HTR-8/SVneo (cell line): ENCODE measurements at places on chromosomes 1 and 21.
A peak's percentile ranks its signal among the peaks of the same experiment; 100 is the strongest.

- no peak for DNase-seq
Measured at GRCh38 chr1:39490596-39491145, 765 bp upstream of the BMP8A start.

DNA sequence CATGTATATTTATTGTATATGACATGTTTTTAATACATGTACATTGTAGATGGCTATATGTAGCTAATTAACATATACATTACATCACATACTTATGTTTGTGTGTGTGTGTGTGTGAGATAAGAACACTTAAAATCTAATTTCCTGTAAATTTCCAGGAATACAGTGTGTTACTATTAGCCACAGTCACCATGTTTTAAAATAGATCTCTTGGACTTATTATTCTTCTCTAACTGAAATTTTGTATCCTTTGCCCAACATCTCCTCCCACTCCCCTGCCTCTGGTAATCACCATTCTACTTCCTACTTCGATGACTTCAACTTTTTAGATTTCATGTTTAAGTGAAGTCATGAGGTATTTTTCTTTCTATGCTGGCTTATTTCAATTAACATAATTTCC is 64.8 kb downstream of the FCRL5 start:
- DNase-seq = no peak

- no peak for DNase-seq
Measured at GRCh38 chr1:116207126-116207735, 96.0 kb downstream of the MAB21L3 start.

DNA sequence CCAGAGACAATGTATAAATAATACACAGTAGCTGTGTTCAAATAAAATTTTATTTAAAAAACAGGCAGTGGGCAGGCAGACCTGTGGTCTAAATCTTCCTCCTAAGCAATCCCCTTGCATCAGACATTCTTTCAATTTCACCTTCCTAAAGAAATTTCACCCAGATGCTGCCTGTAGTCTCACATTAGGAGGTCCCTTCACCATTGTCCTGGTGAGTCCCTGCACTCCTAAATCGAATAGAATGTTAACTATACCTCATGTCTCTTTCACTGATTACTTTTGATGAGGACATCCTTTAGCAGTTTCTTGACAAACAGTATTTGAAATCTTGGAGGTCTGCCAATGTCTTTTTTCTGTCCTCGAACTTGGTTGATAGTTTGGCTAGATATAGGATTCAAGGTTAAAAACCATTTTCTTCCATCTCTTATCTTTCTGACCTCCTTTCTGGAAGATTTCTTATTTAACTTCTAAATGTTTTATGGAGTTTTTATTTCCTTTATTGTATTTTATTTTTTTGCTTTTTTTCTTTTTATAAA is 77.5 kb downstream of the LPGAT1 start:
- DNase-seq = no peak

GRCh38 chr1:11518791-11519628 is 40.1 kb downstream of the DISP3 start:
- no peak for DNase-seq

- no peak for DNase-seq
Measured at GRCh38 chr21:23093259-23093658, 2095.1 kb downstream of the NCAM2 start.

DNA sequence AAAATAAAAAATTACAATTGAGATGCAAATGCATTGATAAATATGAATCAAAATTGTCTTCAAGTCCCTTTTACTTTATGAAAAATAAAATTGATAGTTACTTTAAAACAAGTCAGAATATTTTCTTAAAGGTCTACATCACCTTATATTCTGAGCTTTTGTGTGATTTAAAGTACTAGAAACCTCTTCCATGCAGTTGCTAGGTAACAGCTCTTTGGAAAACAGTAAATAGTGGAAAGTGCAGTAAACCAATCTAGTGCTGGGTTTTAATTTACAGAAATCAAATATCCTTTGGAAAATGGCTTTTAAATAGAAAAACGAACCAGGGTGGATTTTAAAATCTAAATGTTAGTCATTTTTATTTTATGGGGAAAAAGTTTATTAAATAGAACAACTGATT is 227.9 kb downstream of the KCNT2 start:
- no peak for DNase-seq

GRCh38 chr1:150905301-150905700 is 18.4 kb downstream of the CTXND2 start:
- no peak for DNase-seq

GRCh38 chr21:37909936-37910335 is 6.3 kb downstream of the KCNJ6 start:
- DNase-seq = no peak

- no peak for DNase-seq
Measured at GRCh38 chr1:191498318-191498717, 659.9 kb upstream of the RGS18 start.

- DNase-seq = no peak
Measured at GRCh38 chr1:58836408-58836807, 52.6 kb upstream of the JUN start.

GRCh38 chr1:205335692-205336091 is 14.1 kb upstream of the NUAK2 start:
- DNase-seq = peak; percentile 87

DNA sequence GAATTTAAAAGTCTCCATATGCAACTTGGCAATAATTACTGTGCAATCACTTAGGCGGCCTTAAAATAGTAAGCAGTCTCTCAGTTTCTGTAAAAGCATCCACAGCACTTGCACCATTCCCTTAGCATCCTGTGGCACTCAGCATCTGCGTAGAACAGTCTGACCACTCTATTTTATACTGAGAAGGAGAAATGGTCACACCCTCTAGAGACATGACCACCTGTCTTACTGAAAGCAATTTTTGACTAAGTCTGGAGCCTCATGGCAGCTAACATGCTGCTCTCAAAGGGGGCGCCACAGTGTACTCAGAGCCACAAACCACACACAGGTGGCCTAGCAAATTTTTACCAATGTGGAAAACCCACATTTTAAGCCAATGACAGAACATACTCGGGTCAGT is 62.0 kb downstream of the KCNK1 start:
- no peak for DNase-seq

GRCh38 chr1:201408176-201408833 is 9.2 kb upstream of the LAD1 start:
- DNase-seq = peak; percentile 92

DNA sequence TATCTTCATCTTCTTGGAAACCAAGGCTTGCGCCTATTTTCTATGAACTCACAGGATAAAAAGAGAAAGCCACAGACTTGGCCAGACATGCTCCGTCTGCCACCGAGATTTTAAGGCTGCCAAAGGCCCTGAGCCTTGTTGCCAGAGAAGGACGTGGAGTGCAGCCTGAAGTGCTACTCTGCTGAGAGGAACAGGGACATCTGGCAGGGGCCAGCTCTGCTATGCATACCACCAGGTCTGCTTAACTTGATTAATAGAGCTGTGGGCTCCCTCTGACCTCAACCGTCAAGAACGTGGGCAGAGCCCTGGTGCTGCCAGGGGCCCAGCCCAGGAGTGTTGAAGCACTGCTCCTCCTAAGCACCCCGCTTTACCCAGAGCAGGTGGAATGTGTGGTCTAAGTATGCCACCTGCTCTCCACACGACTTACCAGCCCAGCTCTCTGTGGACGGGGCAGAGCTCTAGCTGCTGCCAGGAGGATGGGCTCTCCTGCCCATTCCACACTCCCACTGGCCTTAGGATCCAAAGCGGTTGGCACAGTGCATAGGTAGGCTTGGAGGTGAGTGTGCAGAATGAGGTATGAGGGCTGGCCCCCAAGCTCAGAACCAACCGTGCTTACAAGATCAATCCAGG is 10.6 kb downstream of the HCRTR1 start:
- no peak for DNase-seq

DNA sequence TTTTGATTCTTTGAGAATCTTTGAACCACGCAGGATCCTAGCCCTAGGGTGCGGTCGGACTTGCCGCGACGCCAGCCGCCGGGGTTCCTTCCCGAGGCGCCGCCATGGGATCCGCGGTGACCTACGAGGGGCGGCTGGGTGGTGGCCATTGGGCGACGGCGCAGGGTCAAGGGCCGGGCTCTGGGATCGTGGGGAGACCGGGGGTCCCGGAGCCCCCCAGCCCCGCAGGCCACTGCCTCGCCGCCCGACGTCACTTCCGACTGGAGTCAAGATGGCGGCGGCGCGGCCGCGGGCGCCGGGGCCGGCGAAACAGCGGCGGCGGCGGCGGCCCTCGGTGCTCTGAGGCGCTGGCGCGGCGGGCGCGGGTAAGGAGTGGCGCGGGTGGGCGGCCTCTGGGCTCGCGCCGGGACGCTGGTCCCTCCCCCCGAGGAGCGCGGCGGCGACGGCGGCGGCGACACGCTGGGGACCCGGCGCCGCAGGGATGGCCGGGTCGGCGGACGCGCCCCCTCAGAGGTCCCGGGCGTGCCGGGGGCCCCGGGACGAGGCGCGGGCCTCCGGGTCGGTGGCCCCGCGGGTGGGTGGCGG is at the start of gene PRDM2:
Gene PRDM2 (plus strand): TSS at position 253 of the 585 bp plus-strand sequence. CDS start 15,418 bp downstream, outside the sequence.
- DNase-seq = peak; percentile 32

GRCh38 chr1:89487972-89488371 is 36.7 kb upstream of the LRRC8B start:
- no peak for DNase-seq

DNA sequence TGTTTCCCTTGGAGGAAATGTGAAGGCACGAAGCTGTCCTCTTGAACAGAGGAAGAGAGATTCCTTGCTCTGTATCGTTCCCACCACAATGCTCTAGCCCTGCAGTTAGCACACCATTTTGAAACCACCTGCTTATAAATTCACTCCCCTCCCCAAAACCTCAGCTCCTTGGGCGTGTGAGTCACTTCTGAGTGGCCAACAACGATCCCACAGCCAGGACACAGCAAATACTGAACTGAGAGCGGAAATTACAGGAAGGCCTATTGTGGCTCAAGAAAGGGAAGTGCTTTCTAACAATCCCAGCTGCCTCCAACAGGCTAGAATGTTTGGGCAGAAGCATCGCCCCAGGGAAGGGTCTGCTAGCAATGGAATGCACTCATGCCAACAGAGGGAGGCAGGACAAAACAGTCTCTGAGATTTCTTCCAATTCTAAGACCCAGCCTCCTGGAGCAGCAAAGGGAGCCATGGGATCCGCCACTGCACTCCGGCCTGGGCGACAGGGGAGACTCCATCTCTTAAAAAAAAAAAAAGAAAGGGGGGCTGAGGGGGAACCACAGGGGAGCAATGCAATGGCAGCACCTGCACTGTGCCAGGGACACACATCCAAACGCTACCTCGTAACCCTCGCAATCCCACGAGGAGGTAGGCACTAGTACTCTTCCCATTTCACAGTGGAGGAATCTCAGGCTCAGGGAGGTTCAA is 1.9 kb downstream of the TMEM53 start:
- DNase-seq = peak; percentile 39

GRCh38 chr1:219773775-219774174 is 154.6 kb downstream of the SLC30A10 start:
- DNase-seq = no peak

DNA sequence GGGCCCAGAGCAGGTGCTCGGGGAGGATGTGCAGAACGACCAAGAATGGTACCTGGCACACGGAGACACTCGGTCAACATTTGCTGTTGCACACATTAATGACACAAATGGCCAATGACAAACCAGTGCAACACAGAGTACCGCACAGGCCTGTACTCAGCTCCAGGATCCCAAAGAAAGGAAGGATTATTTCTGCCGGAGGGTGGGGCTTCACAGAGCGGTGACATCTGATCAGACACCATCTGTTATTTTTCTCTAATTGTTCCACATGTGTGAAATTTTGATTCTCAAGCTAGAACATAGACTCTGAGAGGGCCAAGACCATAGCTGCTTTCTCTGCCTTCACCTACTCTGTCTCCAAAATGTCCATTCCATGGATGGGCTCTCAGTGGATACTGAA is 100.4 kb downstream of the MRPL37 start:
- no peak for DNase-seq

GRCh38 chr1:198106011-198106410 is 50.8 kb upstream of the NEK7 start:
- DNase-seq = no peak

- no peak for DNase-seq
Measured at GRCh38 chr1:169630006-169630405, at the start of gene SELP. Gene SELP, minus strand, starts transcription at chr1:169630124. Its CDS starts 50 bp downstream, at chr1:169630074.

- DNase-seq = no peak
Measured at GRCh38 chr1:235078480-235079381, 49.9 kb downstream of the TOMM20 start.

DNA sequence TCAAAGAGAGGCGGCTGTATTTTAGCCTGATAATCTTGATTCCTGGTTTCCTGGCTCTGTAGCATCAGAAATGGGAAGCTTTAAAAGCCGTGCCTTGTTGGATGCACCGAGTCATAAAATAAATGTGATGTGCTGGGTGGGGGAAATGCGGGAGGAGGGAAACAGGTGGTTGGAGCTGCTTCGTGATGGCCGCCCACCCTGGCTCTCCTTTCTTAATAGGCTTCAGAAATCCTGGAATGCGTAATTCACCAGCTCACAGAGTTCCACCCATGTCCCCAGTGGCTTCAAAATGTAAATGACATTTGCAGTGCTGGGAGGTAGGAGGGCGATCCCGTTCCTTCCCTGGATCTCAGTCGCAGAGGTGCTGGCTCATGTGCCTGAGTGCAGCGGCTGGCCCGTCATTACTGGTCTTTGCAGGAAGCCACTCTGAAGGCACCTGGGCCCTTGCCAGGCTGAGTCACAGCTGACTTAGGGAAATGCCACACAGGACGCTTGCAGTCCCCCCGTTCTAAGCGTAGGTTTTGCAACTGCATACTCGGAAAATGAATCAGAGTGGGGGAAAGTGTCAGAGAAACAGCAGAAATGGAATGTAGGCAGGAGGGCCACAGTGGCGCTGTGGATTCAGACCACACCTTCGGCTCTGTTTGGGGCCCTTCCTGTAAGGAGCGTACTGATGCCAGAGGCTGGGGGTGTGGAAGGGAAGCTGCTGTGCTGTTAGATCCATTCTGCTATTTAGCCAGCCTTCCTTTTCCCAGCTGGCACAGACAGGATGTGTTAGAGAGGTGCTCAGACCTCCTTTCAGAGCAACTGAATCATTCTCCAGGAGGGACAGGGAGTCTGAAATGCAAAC is 37.6 kb downstream of the GALNT2 start:
- peak; percentile 95 for DNase-seq

- no peak for DNase-seq
Measured at GRCh38 chr1:205927247-205927646, 16.0 kb downstream of the SLC26A9 start.

GRCh38 chr21:46469275-46469674 is 10.6 kb downstream of the DIP2A start:
- DNase-seq = no peak

GRCh38 chr1:155037043-155037442 is 3.4 kb downstream of the DCST1 start:
- DNase-seq = no peak

GRCh38 chr1:55559161-55559611 is 344.0 kb upstream of the USP24 start:
- DNase-seq = no peak

- DNase-seq = no peak
Measured at GRCh38 chr21:34110594-34111202, 37.3 kb downstream of the MRPS6 start.

- DNase-seq = peak; percentile 19
Measured at GRCh38 chr1:165129568-165130164, 226.8 kb downstream of the LMX1A start.

- no peak for DNase-seq
Measured at GRCh38 chr1:87089823-87090222, 175.4 kb downstream of the HS2ST1 start.
